ENCODE measurements at places on chromosomes 7 and 10.

DNA sequence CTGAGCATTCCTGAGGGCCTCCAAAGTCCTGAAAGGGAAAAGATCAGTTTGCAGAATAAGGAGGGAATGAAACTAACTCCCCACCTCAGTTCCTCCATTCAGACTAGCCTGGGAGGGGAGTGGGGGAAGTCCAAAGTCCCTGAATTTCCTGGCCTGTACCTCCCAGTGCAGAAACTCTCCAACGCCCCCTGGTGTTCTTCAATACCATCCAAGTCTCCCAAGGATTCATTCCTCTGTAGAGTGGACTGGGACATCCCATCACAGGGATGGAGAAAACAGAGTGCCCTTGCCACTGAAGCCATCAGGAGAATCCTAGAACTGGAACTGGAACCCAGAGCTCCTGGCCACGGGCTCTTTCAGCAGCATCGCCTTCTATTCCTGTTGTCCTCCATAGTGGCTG is 1.6 kb upstream of the COL13A1 start:
- no peak for DNase-seq

- DNase-seq = no peak
Measured at GRCh38 chr10:113023017-113023416, 73.0 kb downstream of the TCF7L2 start.

GRCh38 chr10:30417301-30417700 is 16.7 kb upstream of the MAP3K8 start:
- no peak for DNase-seq

GRCh38 chr7:97479740-97480290 is 252.1 kb upstream of the TAC1 start:
- DNase-seq = no peak

- peak; percentile 53 for DNase-seq
Measured at GRCh38 chr10:5447611-5448071, 35.3 kb downstream of the NET1 start.

GRCh38 chr7:143003393-143004051 is 23.4 kb downstream of the OR9A2 start:
- peak; percentile 74 for DNase-seq

GRCh38 chr10:77699080-77699645 is 61.6 kb upstream of the KCNMA1 start:
- DNase-seq = no peak
